ENCODE measurements at places on chromosomes 6 and 20.

- no peak for DNase-seq
These were observed 18.1 kb downstream of the CST9 start for GRCh38 chr20:23587631-23588030.

DNA sequence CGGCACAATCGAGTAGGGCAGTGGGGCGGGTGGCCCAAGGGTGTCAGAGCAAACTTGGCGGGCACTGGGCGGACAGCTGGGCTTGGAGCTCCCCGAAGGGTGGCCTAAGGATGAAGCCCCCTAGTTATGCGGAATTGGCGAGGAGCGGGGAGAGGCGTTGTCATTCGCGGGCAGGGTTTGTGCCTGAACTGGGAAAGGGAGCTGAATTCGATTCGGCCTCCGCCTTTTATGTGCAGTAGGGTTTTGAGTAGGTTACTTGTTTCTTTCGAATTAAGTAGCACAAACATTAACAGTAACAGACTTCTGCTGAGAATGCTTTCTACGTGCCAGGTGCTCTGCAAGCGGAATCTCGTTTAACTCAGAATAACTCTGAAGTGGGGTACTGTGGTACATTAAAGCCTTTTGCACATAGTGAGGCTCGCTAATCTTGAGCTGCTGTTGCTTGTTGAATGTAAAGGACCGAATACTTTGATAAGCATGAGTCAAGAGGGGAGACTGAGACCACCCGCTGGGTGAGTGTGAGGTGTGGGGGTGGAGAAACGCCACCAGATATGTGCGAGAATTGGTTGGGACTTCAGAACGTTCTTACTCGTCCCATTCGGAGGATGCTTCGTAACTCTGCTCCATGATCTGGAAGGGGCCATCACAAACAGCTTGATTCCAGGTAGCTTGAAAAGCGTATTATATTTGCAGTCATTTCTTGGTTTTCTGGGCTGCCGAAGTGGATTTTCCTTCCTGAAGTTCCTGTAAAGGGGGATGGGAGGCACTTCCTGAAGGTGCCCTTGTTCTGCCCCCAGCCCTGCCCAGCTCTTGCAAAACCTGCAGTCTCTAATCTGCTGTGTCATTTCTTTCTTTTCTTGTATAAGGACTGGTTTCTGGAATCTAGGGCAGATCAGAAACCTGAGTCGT is 833 bp downstream of the RAB5IF start:
- DNase-seq, result no peak

- DNase-seq, result no peak
These were observed 20.7 kb upstream of the PHACTR3 start for GRCh38 chr20:59583428-59584277.

DNA sequence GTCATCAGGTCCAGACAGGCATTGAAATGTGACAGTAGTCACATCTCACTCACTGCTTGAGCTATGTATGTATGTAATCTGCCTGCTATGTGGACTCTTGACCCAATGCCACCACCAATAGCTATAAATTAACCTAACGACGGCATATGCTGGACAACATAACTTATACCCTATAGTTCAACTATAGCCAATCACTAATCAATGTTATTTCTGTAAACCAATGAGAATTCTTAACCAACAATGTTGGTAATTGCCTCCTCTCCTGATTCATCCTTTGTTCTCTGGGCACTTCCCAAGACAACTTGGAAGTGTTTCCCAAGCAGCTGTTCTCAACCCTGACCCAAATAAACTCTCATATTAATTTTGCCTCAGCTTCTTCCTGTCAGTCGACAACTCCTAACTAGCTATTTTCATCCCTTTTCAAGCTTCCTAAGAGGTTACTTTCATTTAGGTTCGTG is 24.1 kb upstream of the SERPINB1 start:
- no peak for DNase-seq

- no peak for DNase-seq
These were observed 59.6 kb downstream of the DOK5 start for GRCh38 chr20:54535033-54535432.

- no peak for DNase-seq
These were observed 205.3 kb downstream of the PRL start for GRCh38 chr6:22091424-22091948.

GRCh38 chr6:25218346-25218745 is 60.8 kb upstream of the CARMIL1 start:
- DNase-seq, result no peak

GRCh38 chr20:36779656-36780025 is 6.1 kb upstream of the DSN1 start:
- DNase-seq, result no peak

DNA sequence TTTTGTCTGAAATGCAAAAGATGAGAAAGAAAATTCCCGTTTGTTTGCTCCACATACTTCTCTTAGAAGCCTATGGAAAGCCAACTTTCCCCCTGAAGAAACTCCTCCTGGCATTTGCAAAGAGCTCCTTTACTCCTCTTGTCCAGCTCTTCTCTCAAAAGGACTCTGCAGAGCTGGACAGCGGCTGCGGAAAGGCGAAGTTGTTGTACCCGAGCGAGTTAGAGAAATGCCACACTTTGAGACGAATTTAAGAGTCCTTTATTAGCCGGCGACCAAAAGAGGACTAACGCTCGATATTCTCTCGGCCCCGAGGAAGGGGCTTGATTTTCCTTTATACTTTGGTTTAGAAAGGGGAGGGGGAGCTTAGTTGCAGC is 157.8 kb downstream of the TRIM27 start:
- DNase-seq, result no peak

GRCh38 chr6:29014729-29015608 is 9.9 kb upstream of the ZNF311 start:
- no peak for DNase-seq

DNA sequence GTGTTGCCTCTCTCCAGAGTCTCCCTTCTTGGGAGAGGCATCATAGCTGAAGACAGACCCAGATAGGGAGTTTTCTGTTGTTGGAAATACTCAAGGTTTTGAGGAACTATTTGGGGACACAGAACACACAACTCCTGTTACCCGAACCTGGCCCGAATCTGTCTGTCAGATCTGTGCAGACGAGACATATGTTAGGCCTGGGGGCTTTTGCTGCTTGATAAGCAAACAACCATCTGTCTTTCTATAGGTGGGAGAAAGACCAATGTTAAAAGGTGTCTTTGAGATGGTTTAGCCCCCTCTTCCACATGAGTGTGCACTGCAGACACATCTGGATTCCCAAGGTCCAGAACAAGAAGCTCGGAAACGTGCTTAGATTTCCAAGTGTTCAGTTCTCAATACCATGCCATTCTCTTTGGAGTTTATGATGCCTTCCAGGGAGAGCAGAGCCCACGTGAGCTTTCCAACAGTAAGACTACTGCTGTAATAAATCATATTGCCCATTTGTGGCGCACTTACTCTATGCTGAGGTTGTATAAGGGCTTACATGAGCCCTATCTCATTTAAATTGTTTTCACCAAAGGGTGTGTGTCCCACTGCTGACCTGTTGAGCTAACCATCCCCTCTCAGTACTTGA is 3.8 kb upstream of the STX16 start:
- DNase-seq, result no peak

DNA sequence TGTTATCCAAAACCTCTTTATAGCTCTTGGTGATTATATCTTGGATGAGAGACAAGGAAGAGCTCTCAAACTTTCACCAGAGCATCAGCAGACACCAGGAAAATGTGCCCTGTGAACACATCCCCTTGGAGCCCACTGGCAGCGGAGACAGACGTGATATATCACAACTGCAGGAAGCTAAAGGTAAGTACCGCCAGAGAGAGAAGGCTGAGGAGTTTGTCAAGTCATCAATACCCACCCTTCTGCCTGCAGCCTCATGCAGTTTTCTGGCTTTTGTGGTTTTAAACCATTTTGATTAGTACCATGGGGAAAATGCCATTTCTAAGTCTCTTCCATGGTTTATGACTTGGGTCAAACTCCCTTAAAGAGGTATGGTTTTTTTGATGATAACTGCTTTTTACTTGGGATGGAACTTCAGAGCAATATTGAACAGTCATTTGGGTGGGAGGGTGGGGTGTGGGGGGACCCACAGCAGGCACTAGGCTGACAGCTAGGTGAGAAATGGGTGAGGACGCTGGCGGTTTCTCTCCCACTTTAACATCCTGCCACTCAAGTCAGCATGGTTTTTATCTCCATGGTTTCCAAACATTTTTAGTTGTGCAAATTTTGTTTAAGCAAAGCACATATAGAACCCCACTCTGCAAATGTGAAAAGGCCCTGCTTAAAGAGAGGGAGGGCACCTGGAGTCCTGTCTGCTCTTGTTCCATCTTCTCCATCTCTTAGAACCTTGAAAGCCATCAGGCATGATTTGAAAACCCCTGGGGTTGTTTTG is 108.4 kb downstream of the SCML4 start:
- DNase-seq, result no peak

DNA sequence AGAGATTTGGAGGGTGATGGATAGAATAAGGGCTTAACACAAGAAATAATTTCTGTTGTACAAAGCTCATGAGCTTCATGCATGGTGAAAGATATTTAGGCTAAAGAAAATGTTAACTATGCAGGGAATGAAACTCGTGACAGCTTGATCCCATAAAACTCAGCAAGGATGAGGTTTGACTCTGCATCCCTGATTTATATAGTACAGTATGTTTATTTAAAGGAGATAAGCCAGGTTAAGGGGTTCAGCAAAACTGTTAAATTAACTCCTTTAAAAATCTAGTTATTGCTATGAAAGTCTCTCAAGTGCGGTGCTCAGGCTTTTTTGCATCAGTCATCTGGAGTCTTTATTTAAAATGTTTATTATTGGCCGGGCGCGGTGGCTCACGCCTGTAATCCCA is 326.4 kb downstream of the LAMA2 start:
- DNase-seq, result no peak

DNA sequence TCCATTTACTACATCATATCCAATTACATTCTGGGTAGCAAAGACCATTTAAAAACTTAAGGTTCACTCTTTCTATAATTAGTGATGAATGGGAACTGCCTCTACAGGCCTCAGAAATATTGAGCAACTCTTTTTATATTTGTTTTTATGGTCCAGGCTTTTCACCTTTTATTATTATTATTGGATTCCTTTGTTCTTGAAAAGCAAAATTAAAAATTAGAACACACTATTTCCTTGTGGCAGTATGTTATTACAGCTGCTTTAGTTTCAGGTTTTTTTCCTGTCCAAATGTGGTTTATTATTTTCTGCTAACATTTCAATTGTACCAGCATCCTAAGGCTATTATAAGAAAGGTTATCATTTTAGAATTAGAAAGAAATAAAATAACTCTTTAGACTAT is 150.1 kb downstream of the FARS2 start:
- DNase-seq, result no peak

DNA sequence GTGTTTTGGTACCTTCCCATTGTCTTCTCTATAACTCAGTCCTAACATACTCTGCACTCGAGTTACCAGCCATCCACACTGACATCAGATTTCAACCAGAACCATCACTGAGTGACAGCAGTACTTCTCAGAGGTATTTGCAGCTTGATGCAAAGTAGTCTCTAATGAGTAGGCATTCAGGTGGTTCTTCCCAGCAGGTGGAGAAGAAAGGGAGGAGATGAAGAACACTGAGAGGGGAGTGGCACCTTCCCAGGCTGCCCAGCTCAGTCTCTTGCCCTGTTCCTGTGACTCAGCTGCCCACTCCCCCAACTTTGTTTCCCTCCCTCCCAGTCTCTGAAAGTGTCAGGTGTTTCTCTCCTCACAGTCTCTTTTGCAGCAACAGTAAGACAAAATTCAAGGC is 38.7 kb upstream of the SMIM28 start:
- no peak for DNase-seq

DNA sequence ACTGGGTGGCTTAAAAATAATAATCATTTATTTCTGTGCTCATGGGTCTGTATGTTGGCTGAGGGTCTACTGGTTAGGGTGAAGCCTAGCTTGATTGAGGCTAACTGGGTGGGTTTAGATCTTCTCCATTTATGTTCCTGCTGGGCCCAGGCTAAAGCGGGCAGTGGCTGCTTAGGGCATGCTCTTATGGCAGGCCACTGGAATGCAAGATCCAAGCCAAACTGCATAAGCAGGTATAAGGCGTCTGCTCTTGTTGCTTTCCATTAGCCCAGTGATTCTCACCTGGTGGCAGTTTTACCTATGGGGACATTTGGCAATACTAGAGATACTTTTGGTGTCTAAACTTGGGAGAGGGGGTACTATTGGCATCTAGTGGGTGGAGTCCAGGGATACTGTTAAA is 44.5 kb downstream of the QKI start:
- DNase-seq, result no peak

- DNase-seq, result no peak
These were observed 265.7 kb downstream of the ADGRG6 start for GRCh38 chr6:142567461-142567860.

- no peak for DNase-seq
These were observed 68.5 kb downstream of the PLEKHG1 start for GRCh38 chr6:150667977-150668716.

GRCh38 chr20:34262488-34263288 is 21.5 kb downstream of the ASIP start:
- no peak for DNase-seq

DNA sequence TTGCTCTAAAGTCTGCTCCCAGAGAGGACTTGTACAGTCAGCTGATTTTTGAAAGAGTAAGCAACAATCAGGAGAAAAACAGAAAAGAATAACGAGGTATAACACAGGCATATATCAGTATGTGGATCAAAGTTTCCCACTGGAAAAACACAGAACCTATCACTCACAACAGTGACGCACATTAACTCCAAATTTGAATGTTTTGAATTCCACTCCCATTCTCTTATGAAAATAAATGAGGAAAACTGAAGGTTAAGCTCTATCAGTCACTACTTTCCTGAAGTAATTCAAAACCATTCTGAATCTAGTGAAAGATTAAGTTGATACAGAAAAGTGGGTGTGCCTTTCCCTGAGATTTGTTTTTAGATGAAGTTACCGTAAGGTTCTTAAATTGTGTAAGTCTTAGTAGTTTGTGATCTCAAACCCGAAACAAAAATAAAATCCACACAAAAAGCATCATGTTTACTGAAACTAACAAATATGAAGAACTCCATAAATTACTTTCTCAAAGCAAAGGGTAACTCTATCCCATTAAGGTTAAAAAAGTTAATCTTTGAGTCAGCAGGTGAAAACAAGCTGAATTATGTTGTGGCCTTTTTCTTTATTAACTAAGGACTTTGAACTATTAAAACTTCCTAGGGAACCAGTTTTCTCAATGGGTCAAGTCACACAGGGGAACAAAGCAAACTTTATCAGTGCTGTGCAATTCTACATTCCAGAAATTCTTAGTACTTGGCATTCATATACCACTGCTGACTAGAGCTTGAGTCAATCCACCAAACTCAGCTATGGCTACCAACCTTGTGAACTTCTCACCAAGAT is 115.7 kb downstream of the OGFRL1 start:
- no peak for DNase-seq

All from GM13977 (cell line).